ENCODE measurements at places on chromosomes 13 and 19. TPM values are rescaled to one million over a fixed set of nuclear protein-coding genes. Genes with fewer than 3 reads are reported as not detected.

DNA sequence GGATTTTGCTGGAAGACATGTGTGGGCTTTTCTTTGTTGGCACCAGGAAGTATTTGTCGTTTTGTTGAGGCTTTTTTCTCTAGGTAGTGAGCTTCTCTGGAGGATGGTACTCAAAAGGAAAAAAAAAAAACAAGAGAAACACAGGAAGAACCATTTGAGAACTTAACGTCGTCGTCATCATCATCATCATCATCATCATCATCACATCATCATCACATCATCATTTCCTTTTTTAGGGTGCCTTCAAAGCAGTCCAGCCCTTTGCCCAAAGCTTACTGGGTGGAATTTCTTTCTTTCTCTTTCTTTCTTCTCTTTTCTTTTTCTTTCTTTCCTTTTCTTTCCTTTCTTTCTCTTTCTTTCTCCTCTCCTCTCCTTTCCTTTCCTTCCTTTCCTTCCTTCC is 2.2 kb upstream of the AMER2 start:
- no peak for DNase-seq

GRCh38 chr13:52925251-52925650 is 76.8 kb upstream of the PCDH8 start:
- DNase-seq, result no peak

GRCh38 chr19:4279530-4280422 is 710 bp downstream of the SHD start:
- no peak for DNase-seq

DNA sequence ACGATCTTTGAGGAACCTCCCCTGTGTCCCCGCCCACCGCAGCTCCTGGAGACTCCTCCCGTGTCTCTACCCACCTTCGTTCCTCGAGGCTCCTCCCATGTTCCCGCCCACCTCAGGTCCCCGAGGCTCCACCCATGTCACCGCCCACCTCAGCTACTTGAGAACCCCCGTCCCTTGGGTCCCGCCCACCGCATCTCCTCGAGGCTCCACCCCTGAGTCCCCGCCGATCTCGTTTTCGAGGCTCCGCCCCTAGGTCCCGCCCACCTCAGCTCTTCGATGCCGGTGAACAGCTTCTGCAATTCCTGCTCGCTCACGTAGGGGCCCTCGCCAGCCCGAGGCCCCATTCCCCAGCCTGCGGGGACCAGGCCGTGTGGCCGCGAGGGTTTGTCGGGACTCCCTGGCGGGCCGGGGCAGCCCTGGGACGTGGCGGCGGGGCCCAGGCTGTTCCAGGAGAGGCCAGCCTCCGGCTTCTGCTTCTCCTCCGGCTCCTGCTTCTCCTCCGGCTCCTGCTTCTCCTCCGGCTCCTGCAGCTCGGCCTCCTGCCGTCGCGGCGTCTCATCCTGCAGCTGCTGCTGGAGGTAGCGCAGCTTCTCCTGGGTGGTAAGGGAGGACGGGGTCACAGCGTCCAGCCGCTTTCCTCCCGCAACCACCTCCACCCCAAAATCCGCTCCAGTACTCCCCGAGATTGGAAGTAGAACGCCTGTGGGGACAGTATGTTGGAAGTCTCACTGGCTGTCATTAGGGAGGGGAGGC is 16.7 kb downstream of the TSKS start:
- DNase-seq, result no peak

GRCh38 chr19:3491396-3492119 is 8.3 kb upstream of the SMIM44 start:
- no peak for DNase-seq

- DNase-seq, result no peak
Measured at GRCh38 chr13:48078251-48078656, 16.6 kb downstream of the MED4 start.

GRCh38 chr19:51771376-51772130 is 10.6 kb downstream of the FPR2 start:
- DNase-seq, result no peak

GRCh38 chr13:22176968-22177520 is 506.2 kb downstream of the FGF9 start:
- no peak for DNase-seq

DNA sequence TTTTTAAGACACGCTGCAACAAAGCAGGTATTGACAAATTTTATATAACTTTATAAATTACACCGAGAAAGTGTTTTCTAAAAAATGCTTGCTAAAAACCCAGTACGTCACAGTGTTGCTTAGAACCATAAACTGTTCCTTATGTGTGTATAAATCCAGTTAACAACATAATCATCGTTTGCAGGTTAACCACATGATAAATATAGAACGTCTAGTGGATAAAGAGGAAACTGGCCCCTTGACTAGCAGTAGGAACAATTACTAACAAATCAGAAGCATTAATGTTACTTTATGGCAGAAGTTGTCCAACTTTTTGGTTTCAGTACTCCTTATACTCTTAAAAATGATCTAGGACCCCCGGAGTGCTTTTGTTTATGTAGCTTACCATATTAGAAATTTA is 1.2 kb downstream of the BRCA2 start:
- no peak for DNase-seq

DNA sequence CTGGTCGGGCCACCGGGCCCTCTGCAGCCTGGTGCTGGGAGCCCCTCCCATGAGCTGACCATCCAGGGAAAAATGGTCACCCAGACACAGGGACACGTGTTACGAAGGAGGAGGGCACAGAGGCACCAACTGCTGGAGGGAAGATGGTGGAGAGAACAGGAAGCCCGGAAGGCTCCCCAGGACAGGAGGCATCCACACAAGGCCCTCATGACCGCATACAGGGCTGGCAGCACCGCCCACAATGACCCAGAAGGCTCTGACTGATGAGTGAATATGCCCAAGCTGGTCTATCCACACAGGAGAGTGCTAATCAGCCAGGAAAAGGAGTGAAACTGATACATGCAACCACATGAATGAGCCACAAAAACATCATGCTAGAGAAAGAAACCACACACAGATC is 14.0 kb upstream of the TMEM86B start:
- DNase-seq, result no peak

DNA sequence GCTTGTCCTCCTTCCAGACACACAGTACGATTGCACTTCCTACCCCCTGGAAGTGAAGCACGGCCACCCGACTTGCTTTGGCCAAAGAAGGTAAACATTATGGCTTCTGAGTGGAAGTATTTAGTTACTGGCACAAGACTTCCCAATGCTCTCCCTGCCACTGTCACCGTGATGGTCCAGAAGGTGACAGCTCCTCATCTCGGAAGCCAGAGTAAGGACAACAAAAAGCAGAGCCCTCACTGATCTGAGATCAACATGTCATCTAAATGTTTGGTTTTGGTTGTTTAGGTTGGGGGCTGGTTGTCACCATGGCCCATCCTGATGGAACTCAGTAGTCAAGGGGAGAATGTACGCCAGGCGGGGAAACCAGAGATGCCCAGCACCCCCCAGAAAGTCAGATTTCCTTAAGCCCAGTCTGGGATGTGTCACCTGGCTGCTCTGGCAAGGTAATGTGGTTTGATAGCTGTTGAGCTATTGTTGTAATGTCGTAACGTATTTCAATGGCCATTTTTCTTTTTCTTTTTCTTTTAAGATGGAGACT is 170.1 kb upstream of the ZNF536 start:
- DNase-seq, result no peak

DNA sequence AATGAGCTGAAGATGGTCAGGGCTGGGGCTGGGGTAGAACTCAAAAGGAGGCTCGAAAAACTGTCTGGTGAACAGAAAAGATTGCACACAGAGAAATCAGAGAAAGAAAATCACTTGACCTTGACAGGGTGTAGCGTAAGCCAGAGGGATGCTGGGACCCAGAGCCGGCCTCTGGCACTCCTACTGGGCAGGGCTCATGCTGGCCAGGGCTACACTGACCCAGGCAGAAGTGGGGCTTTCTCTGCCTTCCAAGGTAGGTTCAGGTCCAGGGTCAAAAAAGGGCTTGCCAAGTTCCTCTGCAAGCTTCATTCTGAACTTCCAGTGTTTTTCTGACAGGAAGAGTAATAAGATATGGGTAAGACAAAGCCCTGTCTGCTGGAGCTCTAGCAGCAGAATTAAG is 56.2 kb downstream of the LATS2 start:
- no peak for DNase-seq

GRCh38 chr13:48492470-48493065 is 40.3 kb downstream of the RCBTB2 start:
- DNase-seq, result no peak

GRCh38 chr13:40190641-40191100 is 475.8 kb downstream of the FOXO1 start:
- DNase-seq, result no peak

- DNase-seq, result no peak
Measured at GRCh38 chr19:57103573-57104277, 16.1 kb upstream of the USP29 start.

DNA sequence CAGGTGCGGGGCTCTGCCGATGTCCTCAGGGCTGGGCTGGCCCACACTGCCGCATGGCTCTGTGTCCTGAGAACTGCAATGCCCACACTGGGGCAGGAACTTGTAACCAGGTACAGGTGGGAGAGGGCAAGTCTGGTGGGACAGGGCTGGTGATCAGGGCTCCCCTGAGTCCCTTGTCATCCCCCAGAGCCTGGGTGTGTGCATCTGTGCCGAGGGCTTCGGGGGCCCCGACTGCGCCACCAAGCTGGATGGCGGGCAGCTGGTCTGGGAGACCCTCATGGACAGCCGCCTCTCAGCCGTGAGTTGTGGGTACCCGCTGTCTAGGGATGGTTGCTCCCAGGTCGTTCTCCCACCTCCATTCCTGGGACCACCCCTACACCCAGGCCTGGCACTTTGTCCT is 30.5 kb downstream of the MEGF8 start:
- DNase-seq, result no peak

- no peak for DNase-seq
Measured at GRCh38 chr13:80550971-80551441, 210.1 kb upstream of the SPRY2 start.

- no peak for DNase-seq
Measured at GRCh38 chr19:45643927-45644771, 5.0 kb upstream of the EML2 start.

GRCh38 chr13:45899406-45899805 is 47.9 kb upstream of the SIAH3 start:
- DNase-seq, result no peak

DNA sequence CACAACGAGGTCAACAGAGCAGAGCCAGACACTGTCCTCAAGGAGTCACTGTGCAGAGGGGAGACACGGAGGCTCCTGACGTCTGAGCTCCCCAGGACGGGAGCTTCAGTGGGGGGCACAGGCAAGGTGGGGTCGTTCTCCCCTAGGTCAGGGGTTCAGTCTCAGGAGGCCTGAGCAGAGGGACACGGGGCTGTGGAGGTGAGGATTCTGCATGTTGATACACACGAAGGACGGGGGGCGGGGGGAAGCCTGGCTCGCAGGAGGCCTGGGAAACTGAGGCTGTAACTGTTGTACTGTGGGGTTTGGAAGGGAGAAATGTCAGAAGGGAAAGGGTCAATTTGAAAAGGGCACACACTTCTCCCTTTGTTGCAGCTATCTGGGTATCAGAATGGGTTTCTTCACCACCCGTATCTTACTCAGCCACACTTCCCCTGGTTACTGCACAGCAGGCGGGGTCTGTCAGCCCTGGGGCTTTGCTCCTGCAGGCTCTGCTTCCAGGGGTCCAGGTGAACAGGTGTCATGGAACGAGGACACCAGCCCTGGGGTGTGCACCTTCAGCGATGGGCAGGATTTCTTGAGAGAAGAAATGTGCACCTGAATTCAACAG is 748 bp upstream of the SIGLEC8 start:
- DNase-seq, result no peak

- DNase-seq, result peak; percentile 27
Measured at GRCh38 chr19:4660181-4660791, 9.9 kb downstream of the MYDGF start.

DNA sequence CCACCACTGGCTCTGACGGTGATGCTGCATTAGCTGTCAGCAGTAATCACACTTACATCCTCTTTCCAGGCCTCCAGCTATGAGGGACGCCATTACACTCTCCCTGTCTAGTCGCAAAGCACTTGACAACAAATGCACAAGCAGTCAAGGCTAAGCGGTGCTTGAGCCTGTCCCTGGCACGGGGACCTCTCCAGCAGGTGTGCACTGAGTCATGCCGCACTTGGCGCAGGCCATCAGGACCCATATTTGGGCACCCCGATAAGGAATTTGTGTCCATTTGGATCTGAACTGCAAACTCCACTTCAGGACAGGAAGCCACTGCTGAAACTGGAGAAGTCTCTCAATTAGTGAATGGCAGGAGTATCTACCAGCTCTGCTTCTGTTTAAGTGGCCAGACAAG is 301.9 kb upstream of the OBI1 start:
- no peak for DNase-seq

GRCh38 chr19:18091217-18091608 is 4.5 kb upstream of the IL12RB1 start:
- no peak for DNase-seq

- DNase-seq, result no peak
Measured at GRCh38 chr19:8146877-8147581, 2.4 kb downstream of the FBN3 start.

GRCh38 chr13:62908321-62908720 is 1492.7 kb upstream of the PCDH20 start:
- no peak for DNase-seq

DNA sequence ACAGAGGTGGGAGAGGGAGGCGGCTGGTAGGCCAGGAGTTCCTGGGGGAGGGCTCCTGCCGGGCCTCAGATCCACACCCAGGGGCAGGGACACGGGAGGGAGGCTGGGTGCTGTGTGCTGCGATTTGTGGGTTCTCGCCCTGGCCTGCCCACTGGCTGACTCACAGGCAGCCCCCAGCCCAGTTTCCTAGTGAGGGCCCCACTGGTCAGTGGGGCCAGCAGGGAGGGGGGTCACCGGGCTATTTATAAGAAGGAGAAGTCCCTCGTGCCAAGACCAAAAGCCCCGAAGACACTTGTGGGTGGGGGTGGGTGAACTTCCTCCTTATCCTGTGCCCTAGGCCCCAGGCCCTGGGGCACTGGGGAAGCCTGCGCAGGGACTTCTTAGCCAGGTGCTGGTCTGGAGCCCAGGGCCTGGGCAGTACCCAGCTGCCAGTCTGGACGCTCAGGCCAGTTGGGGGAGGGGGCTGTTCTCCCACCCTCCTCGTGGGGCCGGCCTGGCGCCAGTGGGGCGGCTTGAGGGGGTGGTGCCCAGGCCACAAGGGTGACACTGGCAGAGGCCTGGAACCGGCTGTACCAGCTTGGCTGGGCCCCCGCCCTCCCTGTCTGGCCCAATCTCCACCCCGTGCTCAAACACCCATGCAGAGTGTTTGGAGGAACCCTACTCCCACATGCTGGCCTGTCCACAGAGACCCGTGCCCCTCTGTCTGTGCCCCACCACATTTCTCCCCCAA is 5.0 kb upstream of the JUNB start:
- no peak for DNase-seq

Gene ZSCAN18
- 20.1 TPM for total RNA-seq

Gene CEACAM16
- total RNA-seq, result not detected

Gene LILRB3
- not detected for total RNA-seq

Gene CNN2
- 22.2 TPM for total RNA-seq

Gene TUBA3C
- total RNA-seq, result not detected

Gene PLPP2
- 91.1 TPM for total RNA-seq

Gene KIR2DL1
- not detected for total RNA-seq
